A549 treated with Hydrocortisone at 1 μM for 4 hours (cell line): ENCODE measurements at places on chromosomes 16 and 17. TPM values are rescaled to one million over a fixed set of nuclear protein-coding genes. Genes with fewer than 3 reads are reported as not detected.

Gene C16orf95
- total RNA-seq: 4.8 to 7.6 TPM (median 7.0 TPM) in 5 replicates

Gene MRPL12
- total RNA-seq: 207 to 319 TPM (median 292 TPM) in 5 replicates

Gene GDPD1
- total RNA-seq: 0.51 to 1.1 TPM (median 0.77 TPM) in 5 replicates

Gene ZNF500
- 6.8 to 9.2 TPM (median 9.1 TPM) in 5 replicates for total RNA-seq

Gene ACSM2A
- total RNA-seq: not detected in 5 replicates

Gene MYH1
- not detected in 5 replicates for total RNA-seq

Gene PRAC1
- total RNA-seq: not detected in 5 replicates
